ENCODE measurements at places on chromosomes 2 and 18.

DNA sequence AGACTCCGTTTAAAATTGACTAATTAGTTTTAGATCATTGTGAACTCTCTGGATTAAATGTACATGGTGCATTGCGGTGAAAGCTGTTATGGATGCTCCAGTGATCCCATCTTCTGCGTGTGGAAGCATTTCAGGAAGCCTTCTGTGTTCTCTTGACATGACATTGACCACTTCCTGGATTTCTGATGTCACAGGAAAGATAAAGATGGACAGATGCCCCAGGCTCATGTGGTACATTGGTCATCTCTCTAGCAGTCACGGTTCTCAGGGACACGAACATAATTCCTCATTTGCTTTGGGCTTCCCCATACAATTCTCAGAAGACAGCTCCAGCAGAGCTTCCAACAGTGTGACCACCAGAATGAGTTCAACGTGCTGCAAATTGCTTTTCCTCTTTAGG, 26.9 kb downstream of the AGAP1 start:
- H3K27ac ChIP-seq: no peak overlapping the region
- no peaks in the 10 kb centered on the region for H3K27me3 ChIP-seq
- H3K36me3 ChIP-seq: no peaks in the 10 kb centered on the region
- no peak overlapping the region for H3K4me3 ChIP-seq
- peaks cover 16% of the 10 kb centered on the region for H3K4me1 ChIP-seq
- DNase-seq: no peak

- H3K27ac ChIP-seq: no peak overlapping the region
- no peaks in the 10 kb centered on the region for H3K36me3 ChIP-seq
- no peaks in the 10 kb centered on the region for H3K4me1 ChIP-seq
- no peaks in the 10 kb centered on the region for H3K27me3 ChIP-seq
- no peak overlapping the region for H3K4me3 ChIP-seq
Observed at GRCh38 chr2:188279093-188279445, 12.6 kb upstream of the GULP1 start.

- H3K4me3 ChIP-seq: peak overlapping the region; percentile 37
- H3K27me3 ChIP-seq: peaks cover 96% of the 10 kb centered on the region
- H3K36me3 ChIP-seq: no peaks in the 10 kb centered on the region
- H3K27ac ChIP-seq: no peak overlapping the region
Observed at GRCh38 chr2:118842661-118843482, 4.6 kb downstream of the EN1 start.

- no peaks in the 10 kb centered on the region for H3K36me3 ChIP-seq
- peaks cover 11% of the 10 kb centered on the region for H3K4me1 ChIP-seq
- no peak overlapping the region for H3K4me3 ChIP-seq
- DNase-seq: no peak
Observed at GRCh38 chr2:109285244-109285651, 156.2 kb downstream of the SH3RF3 start.

- H3K27me3 ChIP-seq: no peaks in the 10 kb centered on the region
- H3K4me3 ChIP-seq: no peak overlapping the region
- no peak overlapping the region for H3K27ac ChIP-seq
- peaks cover 23% of the 10 kb centered on the region for H3K36me3 ChIP-seq
- DNase-seq: no peak
- no peaks in the 10 kb centered on the region for H3K4me1 ChIP-seq
Observed at GRCh38 chr2:105103481-105103880, 65.6 kb downstream of the MRPS9 start.

- DNase-seq: no peak
- no peaks in the 10 kb centered on the region for H3K36me3 ChIP-seq
- no peak overlapping the region for H3K4me3 ChIP-seq
- H3K27ac ChIP-seq: no peak overlapping the region
Observed at GRCh38 chr2:75545387-75545786, 15.4 kb downstream of the EVA1A start.

DNA sequence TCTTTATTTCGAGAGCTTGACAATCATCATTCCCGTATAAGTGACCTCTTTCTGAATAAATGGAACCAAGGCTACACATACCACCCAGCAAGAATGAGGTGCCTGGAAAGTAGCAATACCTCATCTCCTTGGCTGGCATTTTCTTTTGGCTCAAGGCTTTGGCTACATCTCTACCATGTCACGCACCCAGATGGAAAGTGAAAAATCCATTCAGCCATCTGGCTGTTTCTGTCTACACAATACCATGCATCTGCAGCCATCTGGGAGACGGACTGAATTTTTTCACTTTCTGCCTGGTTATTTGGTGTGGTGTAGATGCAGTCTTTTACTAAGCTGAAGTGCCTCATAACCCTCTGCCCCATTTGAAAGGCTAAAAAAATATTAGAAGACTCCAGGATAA, 566.9 kb downstream of the BCL11A start:
- H3K36me3 ChIP-seq: no peaks in the 10 kb centered on the region
- no peaks in the 10 kb centered on the region for H3K27me3 ChIP-seq
- H3K4me3 ChIP-seq: no peak overlapping the region
- no peak for DNase-seq
- H3K27ac ChIP-seq: no peak overlapping the region

- H3K36me3 ChIP-seq: no peaks in the 10 kb centered on the region
- no peaks in the 10 kb centered on the region for H3K27me3 ChIP-seq
- DNase-seq: no peak
- H3K4me1 ChIP-seq: no peaks in the 10 kb centered on the region
- H3K27ac ChIP-seq: no peak overlapping the region
Observed at GRCh38 chr18:53657257-53657656, 567.2 kb downstream of the MBD2 start.

DNA sequence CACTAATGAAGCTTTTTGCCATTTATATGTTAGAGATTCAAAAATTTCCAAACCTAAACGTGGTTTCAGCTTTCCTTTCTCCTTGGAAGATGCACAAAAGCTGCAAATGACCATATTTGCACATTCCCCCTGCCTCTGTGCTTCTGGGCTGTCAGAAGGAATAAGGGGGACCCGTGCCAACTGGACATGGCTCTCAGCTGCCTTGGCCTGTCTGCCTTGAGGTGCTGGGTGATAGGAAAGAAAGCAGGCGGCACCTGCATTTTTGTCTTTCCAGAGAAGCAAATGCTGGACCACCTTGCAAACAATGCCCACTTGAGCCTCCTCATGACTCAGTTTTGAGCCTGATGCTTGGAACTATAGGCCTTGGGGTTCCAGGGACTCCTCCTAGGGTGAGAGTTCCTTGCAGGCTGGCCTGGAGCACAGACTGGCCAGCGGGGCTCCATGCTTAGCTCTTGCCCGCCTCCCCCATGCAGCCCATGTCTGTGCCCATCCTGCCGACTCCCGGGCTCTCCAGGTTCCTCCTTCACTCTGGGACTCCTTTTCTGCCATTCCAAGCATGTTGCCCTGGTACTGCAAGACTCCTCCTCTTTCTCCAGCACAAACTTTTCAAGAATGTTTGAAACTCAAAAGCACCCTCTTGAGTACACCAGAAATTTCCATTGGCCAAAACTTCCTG, 109.0 kb upstream of the EPAS1 start:
- H3K27ac ChIP-seq: peak overlapping the region; percentile 31
- no peak for DNase-seq
- peaks cover 4% of the 10 kb centered on the region for H3K36me3 ChIP-seq
- no peak overlapping the region for H3K4me3 ChIP-seq
- H3K4me1 ChIP-seq: peaks cover 15% of the 10 kb centered on the region

DNA sequence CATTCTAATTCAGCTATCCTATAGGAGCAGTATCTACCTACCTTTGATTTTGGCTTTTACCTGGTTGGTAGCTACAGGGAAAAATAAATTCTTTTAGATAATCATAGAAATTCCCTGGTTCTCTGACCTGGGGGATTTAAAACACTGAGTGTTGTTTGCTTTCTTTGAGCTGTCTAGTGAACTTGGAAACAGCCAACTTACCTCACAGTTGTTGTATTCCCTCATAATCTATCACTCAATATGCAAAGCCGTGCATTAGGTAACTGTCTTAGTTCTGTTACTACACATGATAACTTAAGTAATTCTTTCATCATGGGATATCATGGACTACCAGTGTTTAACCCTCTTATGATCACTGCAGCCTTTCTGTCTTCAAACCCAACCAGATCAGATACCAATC, 127.8 kb downstream of the TTC27 start:
- H3K27me3 ChIP-seq: no peaks in the 10 kb centered on the region
- H3K4me1 ChIP-seq: peaks cover 7% of the 10 kb centered on the region
- peaks cover 18% of the 10 kb centered on the region for H3K36me3 ChIP-seq

- H3K27ac ChIP-seq: no peak overlapping the region
- no peak overlapping the region for H3K4me3 ChIP-seq
- H3K4me1 ChIP-seq: peaks cover 21% of the 10 kb centered on the region
- H3K36me3 ChIP-seq: no peaks in the 10 kb centered on the region
Observed at GRCh38 chr2:8572712-8573233, 109.1 kb upstream of the ID2 start.

DNA sequence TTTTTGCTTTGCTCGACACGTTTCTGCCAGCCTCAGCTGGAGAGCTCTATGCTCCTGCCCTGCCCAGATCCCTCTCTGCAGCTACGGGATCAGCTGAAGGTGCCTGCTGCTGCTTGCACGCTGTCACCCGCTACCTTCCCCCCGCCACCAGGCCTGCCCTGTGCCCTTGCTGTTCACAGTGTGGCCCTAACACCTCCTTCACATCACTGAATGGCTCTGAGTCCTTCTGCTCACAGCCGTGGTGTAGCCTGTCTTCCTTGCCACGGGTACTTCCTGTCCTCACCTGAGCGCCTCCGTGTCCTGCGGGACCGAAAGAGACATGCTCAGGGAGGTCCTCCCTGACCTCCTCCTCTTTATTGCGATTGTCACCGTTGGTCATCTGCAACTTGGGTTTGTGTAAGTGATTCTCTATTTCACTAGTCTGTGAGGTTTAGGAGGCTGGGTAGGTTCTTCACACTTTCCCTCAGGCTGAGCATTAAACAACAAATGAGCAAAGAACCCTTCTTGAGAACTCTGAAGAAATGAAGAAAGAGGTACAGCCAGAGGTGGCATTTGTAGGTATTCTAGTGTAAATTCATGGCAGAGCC, 127.5 kb downstream of the NCK2 start:
- no peaks in the 10 kb centered on the region for H3K36me3 ChIP-seq
- no peaks in the 10 kb centered on the region for H3K27me3 ChIP-seq
- no peak overlapping the region for H3K27ac ChIP-seq
- DNase-seq: no peak

GRCh38 chr2:138648606-138649005, 131.6 kb downstream of the NXPH2 start:
- no peak overlapping the region for H3K27ac ChIP-seq
- no peak overlapping the region for H3K4me3 ChIP-seq
- no peak for DNase-seq
- H3K27me3 ChIP-seq: no peaks in the 10 kb centered on the region

- no peak overlapping the region for H3K4me3 ChIP-seq
- DNase-seq: no peak
- H3K27ac ChIP-seq: no peak overlapping the region
- H3K27me3 ChIP-seq: no peaks in the 10 kb centered on the region
- peaks cover 76% of the 10 kb centered on the region for H3K36me3 ChIP-seq
- no peaks in the 10 kb centered on the region for H3K4me1 ChIP-seq
Observed at GRCh38 chr2:98565286-98565860, 42.9 kb downstream of the COA5 start.

- no peaks in the 10 kb centered on the region for H3K27me3 ChIP-seq
- H3K4me3 ChIP-seq: no peak overlapping the region
- no peaks in the 10 kb centered on the region for H3K36me3 ChIP-seq
Observed at GRCh38 chr2:44498551-44498950, 136.8 kb downstream of the CAMKMT start.

DNA sequence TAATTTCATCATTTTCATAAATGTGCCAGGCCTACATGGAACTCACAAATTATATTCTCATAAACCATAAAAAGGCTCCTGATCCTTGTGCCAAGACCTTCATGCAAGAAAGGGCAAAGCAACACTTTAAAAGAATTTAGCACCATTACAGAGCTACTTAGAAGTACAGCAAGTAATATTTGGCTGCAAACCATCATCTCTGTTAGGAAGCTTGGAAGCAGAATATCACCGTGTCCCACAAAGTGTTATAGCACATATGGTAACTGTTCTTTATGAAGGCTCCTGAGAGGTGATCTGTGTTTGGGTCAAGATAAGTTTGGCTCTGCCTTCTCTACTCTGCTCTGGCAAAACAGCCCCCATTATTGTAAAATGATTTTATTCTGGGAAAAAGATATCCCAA, 59.7 kb upstream of the KCNJ3 start:
- no peak overlapping the region for H3K4me3 ChIP-seq
- no peak overlapping the region for H3K27ac ChIP-seq
- DNase-seq: no peak
- no peaks in the 10 kb centered on the region for H3K27me3 ChIP-seq
- H3K4me1 ChIP-seq: no peaks in the 10 kb centered on the region

DNA sequence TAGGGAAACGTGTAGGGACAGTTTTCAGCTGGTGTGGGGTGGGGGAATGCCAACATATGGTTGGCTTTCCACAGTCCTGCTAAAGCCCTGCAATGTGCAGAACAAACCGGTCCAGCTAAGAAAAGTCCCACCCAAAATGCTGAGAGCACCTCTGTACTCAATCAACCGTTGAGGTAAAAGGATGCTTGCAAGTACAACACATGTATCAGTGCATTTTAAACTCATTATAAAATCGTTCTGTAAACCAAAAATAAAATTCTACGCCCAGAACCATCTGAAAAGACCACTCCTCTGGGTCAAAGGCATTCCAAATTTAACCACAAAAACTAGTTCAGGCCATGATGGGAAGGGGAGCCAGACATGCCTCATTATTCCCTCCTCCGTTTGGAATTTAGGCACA, 2.0 kb upstream of the TYMS start:
- no peaks in the 10 kb centered on the region for H3K4me1 ChIP-seq
- H3K27ac ChIP-seq: no peak overlapping the region
- no peak overlapping the region for H3K4me3 ChIP-seq
- no peak for DNase-seq
- no peaks in the 10 kb centered on the region for H3K36me3 ChIP-seq

DNA sequence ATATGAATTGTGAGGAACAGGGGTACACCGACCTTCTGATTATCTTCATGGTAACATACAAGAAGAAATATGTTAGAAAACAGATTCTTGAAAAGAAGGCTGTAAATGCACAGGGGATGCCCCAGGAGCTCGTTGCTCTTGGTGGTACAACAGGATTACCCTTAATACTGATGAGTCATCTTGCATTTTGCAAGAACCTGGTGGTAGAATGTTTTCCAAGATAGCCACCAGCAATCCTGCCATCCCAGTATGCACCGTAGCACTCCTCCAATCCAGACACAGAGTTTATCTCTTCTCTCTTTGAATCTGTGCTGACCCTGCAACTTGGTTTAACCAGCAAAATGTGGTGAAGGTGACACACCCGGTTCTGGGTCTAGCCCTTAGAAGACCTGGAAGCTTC, 238.3 kb downstream of the EN1 start:
- H3K4me1 ChIP-seq: no peaks in the 10 kb centered on the region
- no peak for DNase-seq
- H3K27me3 ChIP-seq: no peaks in the 10 kb centered on the region
- no peak overlapping the region for H3K4me3 ChIP-seq

GRCh38 chr2:30510409-30510808, 63.4 kb downstream of the LCLAT1 start:
- peaks cover 19% of the 10 kb centered on the region for H3K4me1 ChIP-seq
- H3K36me3 ChIP-seq: no peaks in the 10 kb centered on the region
- no peak overlapping the region for H3K27ac ChIP-seq
- no peak overlapping the region for H3K4me3 ChIP-seq
